ENCODE measurements at places on chromosomes 2 and 18.

GRCh38 chr18:45938488-45938935 is 28.6 kb downstream of the EPG5 start:
- DNase-seq, result no peak

GRCh38 chr2:11101430-11101829 is 53.8 kb upstream of the SLC66A3 start:
- no peak for DNase-seq

- no peak for DNase-seq
Observed at GRCh38 chr2:181121996-181122395, 141.6 kb downstream of the UBE2E3 start.

DNA sequence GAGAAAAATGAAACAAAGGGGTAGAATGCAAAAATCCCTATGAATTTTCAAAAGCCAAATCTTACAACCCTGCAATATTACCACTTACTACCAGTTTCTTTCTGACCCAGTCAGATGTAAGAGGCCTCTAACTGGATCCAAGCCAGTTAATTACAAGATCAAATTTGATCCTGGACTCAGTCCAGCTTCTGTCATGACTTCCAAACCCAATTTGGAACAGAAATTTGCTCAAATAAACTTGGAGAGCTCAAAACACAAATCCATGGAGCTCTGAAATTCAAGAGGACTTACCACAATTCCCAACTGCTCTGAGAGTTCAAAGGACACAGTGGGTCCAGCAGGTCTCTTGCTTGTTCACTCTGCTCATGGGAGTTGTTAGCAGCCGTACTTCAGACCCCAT is 1271.7 kb upstream of the SLC39A10 start:
- no peak for DNase-seq

DNA sequence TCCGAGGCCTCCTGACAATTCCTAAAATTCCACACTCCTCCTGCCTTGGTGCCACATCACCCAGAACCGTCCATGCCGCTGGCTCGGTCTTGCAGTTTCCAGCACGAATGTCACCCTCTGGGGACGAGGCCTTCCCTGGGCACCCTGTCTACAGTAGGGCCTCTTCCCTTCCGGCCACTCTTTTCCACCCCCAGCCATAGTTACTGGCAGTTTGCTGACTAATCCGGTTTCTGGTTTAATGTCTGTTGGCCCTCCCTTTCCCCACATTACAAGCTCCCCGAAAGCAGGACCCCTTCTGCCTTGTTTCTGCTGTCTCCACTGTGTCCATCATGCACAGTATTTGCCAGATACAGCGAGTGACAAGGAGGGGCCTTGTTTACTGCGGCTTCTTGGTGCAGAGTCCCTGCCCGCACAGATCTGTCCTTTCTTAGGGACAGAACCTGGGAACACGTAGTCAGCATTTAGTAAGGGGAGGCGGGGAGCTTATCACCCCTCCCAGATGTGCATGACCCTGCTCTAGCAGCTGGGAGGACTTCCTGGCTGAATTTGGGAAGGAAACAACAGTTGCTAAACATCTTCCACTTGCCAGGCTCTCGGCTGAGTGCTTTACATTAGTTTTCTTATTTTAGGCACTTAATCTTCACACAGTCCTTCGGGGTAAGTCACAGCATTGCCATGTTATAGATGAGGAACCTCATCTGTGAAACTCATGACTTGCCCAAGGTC is 23.6 kb upstream of the CATIP start:
- DNase-seq, result peak; percentile 3

Measured in HEK293T (cell line).